Caki2 (cell line): ENCODE measurements at places on chromosomes 13 and 19.

DNA sequence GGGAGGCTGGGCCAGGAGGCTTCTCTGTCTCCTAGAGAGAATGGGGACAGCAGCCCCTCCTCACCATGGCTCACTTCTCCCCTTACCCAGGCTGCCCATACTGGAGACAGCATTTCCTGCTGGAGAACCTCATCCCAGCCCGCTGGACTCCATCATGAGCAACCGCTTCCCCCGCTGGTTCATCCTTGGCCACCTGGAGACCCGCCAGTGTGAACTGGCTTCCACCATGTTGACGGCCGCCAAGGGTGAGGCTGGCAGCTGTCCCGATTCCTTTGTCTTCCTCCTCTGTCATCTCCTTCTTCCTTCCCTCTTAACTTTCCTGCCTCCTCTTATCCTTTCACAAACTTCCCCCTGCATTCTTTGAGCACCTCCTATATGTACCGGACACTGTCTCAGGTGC is 28.0 kb downstream of the ZSWIM4 start:
- no peak for DNase-seq

- DNase-seq: no peak
Measured at GRCh38 chr13:98349731-98350305, 172.7 kb upstream of the RNF113B start.

- DNase-seq: no peak
Measured at GRCh38 chr13:110393761-110394160, 86.7 kb downstream of the COL4A2 start.

GRCh38 chr19:11159598-11160439 is 4.2 kb upstream of the SPC24 start:
- no peak for DNase-seq

DNA sequence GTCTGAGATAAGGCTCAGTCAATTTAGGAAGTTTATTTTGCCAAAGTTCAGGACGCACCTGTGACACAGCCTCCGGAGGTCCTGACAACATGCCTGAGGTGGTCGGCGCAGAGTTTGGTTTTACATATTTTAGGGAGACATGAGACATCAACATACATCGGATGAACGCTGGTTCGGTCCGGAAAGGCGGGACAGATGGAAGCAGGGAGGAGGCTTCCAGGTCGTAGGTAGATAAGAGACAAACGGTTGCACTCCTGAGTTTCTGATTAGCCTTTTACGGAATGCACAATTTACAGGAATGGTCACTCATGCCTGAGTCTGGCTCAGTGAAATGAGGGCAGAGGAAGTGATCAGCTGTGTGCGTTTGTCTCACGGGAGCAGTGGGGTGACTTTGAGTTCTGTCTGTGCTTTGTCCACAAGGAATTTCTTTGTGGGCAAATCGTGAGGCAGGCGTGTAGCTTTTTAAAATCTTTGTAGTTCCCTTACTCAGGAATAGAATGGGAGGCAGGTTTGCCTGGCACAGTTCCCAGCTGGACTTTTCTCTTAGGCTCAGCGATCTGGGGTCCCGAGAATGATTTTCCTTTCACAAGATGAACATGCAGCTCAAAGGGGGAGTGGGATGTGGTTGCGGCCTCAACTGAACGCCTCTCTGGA is 36.2 kb downstream of the C13orf46 start:
- no peak for DNase-seq

DNA sequence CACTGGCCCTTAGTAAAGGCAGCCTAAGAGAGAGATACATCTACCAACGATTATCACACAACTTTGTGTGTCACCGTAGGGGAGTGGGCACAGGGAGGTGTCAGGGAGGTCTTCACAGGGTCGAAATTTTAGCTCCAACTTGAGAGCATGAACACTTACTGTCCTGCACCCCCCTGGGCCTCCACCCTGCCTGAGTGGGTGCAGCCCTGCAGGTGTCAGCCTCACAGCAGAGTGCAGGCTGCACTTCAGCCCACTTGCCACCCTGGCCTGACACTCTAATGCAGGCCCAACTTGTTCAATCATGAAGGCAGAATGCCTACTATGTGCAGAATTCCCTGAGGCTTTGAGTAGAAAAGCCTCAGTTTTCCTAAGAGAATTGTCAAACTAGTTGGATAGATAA is 4.0 kb upstream of the SMAD9 start:
- DNase-seq: no peak

GRCh38 chr13:114179087-114179658 is at the start of gene CFAP97D2:
TSS of gene CFAP97D2 (plus strand) at chr13:114179257. CDS start at chr13:114179331, 74 bp downstream.
- no peak for DNase-seq

- DNase-seq: no peak
Measured at GRCh38 chr13:92602560-92602959, 624.0 kb upstream of the GPC6 start.

- no peak for DNase-seq
Measured at GRCh38 chr13:33057019-33057780, 41.0 kb downstream of the KL start.

- no peak for DNase-seq
Measured at GRCh38 chr19:44931541-44931940, 10.5 kb upstream of the APOC4 start.

DNA sequence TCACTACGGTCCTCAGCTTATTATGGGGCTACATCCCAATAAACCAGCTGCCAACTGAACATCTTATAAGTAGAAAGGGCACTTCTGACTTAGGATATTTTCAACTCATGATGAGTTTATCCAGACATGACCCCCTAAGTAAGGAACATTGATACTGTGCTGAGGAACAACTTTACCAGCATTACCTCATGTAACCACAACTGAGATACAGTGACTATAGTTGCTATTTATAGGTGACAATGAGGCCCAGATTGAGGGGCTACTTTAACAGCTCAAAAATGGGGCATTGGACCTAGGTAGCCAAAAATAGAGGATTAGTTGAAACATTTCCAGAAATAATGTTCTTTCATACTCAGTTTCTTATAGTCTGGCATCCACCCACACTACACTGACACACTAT is 26.8 kb downstream of the SKA3 start:
- no peak for DNase-seq

DNA sequence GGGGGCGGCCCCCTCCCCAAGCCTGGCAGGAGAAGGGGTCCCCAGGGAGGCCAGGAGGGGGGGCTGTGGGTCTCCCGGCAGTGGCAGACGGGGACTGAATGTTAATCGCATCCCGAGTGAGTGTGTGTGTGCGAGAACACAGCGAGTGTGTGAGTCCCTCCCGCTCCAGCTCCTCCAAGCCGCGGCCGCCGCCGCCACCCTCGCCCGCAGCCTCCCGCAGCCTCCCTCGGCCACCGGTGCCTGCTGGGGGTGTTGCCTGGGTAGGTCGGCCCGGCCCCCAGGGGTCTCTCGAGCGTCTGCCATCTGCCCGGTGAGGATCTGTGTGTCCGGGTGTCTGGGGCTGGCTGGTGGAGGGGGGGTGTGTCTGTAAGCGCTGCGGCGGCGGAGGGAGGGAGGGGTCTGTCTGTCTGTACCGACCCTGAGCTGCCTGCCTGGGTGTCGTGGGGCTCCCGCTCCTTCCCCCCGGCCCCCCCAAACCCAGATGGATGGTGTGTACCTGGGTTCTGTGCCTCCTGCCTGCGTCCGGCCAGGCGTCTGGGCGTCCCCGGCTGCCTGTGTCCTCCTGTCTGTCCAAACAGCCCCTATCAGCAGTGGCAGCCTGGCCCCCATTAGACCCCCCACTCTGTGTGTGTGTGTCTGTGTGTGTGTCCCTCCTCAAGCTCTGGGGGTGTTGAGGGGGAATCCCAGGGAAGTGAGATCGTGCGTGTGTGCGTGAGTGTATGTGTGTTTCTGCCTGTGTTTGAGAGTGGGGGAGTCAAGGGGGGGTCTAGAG is at the start of gene GRIN2D:
Gene GRIN2D, plus strand, starts transcription at position 110 of the 772 bp plus-strand sequence. CDS start 4,725 bp downstream, outside the sequence.
- no peak for DNase-seq

- no peak for DNase-seq
Measured at GRCh38 chr13:50677687-50678463, 165.6 kb downstream of the DLEU7 start.

- DNase-seq: no peak
Measured at GRCh38 chr19:14471436-14472187, 3.5 kb downstream of the PTGER1 start.

- DNase-seq: peak; percentile 65
Measured at GRCh38 chr19:38729653-38730469, 14.4 kb downstream of the CAPN12 start.

GRCh38 chr13:69866555-69866954 is 241.1 kb upstream of the ATXN8OS start:
- DNase-seq: peak; percentile 8

DNA sequence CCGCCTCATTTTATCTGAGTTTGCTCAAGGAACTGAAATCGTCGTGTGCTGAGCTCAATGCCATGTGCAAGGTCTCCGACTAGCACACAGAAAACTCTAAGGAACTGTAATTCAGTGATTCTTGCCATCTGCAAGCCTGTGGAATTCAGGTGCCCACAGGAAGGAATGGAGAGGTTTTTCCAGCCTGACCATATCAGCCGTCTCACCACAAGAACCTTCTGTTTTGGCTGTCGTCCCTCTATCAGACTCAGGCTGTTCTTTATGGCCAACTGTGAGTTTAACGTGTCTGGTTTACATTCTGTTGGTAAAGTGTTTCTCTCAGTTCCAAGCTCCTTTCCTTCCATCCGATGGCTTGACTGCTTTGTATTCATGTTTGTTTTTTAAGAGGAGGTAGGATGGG is 293.5 kb downstream of the SPRY2 start:
- DNase-seq: no peak

DNA sequence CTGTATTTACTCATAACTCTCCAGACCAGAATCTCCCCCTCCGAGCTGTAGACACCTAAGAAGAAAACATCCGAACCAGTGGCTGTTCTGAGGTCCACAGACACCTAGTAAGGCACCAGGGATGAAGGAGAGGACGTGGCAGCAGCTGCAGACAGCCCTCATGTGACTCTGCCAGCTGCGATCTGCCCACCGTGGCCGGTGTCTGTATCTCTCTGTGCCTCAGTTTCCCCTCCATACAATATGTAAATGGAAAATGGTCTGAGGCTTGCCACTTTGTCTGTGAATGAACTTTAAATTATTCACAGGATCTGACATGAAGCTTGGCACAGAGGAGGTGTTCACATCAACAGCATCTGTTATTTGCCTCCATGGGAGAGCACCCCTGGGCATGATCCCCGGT is 2.4 kb downstream of the CEACAM4 start:
- no peak for DNase-seq

DNA sequence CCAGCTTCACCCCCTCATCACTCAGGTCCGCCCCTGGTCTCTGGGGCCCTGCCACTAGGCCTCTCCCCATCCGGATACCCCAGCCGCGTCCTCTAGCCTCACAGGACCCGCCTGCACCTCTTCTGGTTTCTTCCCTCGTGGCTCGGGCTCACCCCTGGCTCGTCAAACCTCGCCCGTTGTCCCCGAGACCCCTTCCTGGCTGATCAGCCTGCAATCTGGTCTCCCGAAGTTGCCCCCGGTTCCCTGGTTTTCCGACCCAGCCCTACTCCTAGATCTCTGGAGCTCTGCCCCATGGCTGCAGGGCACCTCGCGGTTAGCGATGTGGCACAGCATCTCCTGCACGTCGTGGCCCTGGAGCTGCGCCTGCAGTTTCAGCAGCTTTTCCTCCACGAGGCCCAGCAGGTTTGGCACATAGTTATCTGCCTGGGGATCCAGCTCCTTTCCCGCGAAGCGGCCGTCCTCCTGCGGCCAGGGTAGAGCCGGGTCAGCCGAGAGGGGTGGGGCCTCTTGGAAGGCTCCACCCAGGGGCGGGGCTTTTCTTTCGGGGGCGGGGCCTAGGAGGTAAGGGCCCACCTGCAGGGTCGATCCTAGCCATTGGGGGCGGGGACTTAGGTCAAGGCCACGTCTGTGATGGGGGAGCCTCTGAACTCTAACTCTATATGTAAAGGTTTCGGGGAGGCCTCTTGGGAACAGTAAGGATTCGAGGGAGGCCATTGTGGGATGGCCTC is 2.4 kb upstream of the RGL3 start:
- DNase-seq: no peak

DNA sequence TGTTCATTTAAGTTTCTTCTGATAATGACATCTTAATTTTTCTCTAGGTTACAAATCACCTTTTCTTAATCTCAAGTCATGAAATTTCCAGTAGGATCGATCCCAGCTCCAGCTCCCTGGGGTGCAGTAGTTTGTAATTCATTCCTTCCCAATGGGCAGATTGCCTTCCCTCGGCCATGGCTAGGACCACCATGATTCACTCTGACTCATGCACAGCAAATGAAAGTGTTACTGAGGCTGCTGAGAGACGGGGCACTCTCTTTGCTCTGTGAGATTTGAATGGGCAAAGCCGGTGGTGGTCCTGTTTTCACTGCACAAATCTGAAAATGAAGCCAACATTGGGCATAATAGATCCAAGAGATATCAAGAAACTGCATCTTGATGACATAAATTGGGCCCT is 202.8 kb upstream of the IRS2 start:
- DNase-seq: no peak

GRCh38 chr19:13092606-13093235 is 9.9 kb downstream of the LYL1 start:
- no peak for DNase-seq

- no peak for DNase-seq
Measured at GRCh38 chr13:26816881-26817280, 56.3 kb upstream of the GPR12 start.

GRCh38 chr19:42216653-42217519 is 591 bp downstream of the DEDD2 start:
- DNase-seq: no peak

DNA sequence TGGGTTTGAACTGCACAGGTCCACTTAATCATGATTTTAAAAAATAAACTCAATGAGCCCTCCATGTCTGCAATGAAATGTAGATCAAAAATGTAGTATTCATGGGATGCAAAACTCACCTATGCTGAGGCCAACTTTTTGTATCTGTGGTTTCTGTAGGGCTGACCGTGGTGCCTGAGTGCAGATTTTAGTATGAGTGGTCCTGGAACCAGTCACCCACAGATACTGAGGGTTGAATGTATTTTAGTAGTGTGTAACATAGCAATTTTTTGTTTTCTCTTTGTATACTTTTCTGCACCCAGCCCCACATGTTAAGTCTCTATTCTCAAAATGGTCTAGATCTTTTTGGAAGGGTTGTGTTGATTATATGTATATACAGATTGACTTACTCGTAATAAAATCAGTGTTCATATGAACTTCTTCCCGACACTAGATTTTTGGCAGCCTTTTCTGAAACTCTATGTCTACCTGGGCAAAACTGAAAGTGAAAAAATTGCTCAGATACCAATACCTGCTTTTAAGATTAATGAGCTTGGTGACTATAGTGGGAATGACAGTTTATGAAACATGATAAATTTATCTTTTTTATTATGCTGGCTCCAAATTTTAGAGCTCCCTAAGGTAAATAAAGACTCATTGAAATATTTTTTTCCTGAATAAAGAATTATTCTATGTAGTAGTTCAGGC is 51.6 kb downstream of the DNAJC15 start:
- DNase-seq: no peak

- DNase-seq: peak; percentile 17
Measured at GRCh38 chr13:44972956-44973581, 16.2 kb downstream of the NUFIP1 start.

- no peak for DNase-seq
Measured at GRCh38 chr13:97237388-97237787, 15.3 kb downstream of the MBNL2 start.

- no peak for DNase-seq
Measured at GRCh38 chr13:110562696-110563462, 1.4 kb upstream of the RAB20 start.

GRCh38 chr19:5417495-5418436 is 37.5 kb upstream of the ZNRF4 start:
- DNase-seq: no peak

- DNase-seq: no peak
Measured at GRCh38 chr19:16569609-16570320, 2.5 kb downstream of the SLC35E1 start.
